Body of pancreas (tissue), 4 donors: ENCODE measurements at places on chromosomes 3 and 15.

- no peaks in the 10 kb centered on the region for H3K27me3 ChIP-seq
- no peak overlapping the region for H3K27ac ChIP-seq
- no peaks in the 10 kb centered on the region for H3K4me1 ChIP-seq
- no peak overlapping the region for H3K4me3 ChIP-seq
These were observed 131.9 kb downstream of the ANO10 start for GRCh38 chr3:43489930-43490329.

- no peaks in the 10 kb centered on the region for H3K27me3 ChIP-seq
- H3K27ac ChIP-seq: no peak overlapping the region
- H3K4me3 ChIP-seq: no peak overlapping the region
- no peak for DNase-seq
- H3K36me3 ChIP-seq: no peaks in the 10 kb centered on the region
- H3K4me1 ChIP-seq: no peaks in the 10 kb centered on the region
These were observed 144.1 kb downstream of the FEZF2 start for GRCh38 chr3:62229211-62229610.

DNA sequence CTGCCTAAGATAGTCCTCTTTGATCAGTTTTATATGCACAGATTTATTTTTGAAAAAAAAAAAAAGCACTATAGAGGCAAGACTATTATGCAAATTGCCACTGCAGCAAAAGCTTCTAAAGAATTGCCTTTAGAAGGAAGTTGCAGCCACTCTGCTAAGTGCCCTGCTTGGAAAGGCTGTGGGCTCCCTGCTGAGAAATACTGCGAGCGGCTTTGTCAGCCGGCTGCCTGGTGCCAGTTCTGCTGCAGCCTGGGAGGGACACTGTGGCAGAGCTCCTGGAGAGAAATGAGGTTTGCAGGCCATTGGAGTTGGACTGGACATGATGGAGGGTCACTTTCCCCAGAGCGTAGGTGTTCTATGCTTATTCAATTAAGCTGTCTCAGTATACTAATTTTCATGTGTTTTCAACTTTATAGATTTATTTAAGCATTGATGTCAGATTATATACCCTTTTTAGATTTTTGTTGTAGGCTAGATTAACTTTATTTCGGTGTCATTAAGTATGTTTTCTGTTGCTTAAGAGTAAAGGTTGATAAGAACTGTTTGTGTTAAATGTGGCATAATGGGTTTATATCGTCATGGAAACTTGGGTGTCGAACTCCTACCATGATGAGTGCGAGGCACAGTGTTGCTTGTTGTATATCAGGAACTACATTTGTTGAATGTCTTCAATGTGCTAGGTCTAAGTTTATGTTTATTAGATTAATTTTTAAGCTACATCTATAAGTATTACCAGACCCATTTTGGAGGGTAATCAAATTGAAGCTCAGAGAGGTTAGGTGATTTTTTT, 6.6 kb downstream of the MAP2K5 start:
- H3K4me3 ChIP-seq: no peak overlapping the region
- H3K4me1 ChIP-seq: peaks cover 15% of the 10 kb centered on the region
- H3K27ac ChIP-seq: no peak overlapping the region
- no peak for DNase-seq
- no peaks in the 10 kb centered on the region for H3K36me3 ChIP-seq
- H3K27me3 ChIP-seq: no peaks in the 10 kb centered on the region

DNA sequence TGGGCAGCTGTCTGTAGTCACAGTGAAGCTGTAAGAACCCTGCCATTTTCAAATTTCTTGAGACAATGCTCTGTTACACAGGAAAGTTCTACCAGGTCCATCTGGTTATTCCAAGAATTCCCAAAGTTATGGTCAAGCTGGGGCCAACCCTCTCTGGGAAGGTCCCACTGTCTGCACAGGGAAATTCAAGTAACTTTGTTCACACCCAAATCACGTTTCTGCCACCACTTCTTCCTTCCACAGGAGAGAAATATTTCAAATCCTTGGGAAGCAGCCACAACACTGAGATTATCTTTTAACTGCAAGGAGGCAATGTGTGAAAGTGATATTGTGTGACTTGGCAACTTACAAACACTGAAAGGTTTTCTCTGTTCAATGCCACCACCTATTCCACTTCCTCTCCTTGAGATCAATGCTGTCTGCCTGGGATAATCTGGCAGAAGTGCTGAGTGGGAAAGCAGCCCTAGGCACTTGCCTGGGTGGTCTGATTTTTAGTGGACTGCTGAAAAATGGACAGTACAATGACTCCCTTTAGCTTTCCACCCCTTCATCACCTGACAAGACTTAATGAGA, 5.6 kb downstream of the SCAMP2 start:
- no peaks in the 10 kb centered on the region for H3K36me3 ChIP-seq
- H3K27ac ChIP-seq: peak overlapping the region; percentile 42
- no peaks in the 10 kb centered on the region for H3K27me3 ChIP-seq
- no peak for DNase-seq
- H3K4me1 ChIP-seq: peaks cover 76% of the 10 kb centered on the region
- no peak overlapping the region for H3K4me3 ChIP-seq

DNA sequence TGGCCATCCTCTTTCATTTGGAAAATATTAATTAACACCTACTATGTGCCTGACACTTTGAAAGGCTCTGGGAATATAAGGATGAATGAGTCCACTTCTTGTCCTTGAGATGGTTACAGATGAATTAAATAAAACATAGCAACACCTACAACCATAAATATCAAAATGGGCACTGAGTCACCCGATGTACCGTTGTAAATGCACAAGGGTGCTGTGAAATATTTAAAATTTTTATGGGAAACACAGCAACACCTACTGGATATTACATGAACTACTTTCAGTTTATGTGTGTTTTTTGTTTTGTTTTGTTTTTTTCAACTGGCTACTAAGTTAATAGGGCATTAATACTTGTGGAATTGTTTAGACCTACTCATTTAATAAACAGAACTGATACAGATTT, 239.0 kb upstream of the NAALADL2 start:
- H3K36me3 ChIP-seq: no peaks in the 10 kb centered on the region
- no peaks in the 10 kb centered on the region for H3K4me1 ChIP-seq
- DNase-seq: no peak
- H3K27me3 ChIP-seq: no peaks in the 10 kb centered on the region

DNA sequence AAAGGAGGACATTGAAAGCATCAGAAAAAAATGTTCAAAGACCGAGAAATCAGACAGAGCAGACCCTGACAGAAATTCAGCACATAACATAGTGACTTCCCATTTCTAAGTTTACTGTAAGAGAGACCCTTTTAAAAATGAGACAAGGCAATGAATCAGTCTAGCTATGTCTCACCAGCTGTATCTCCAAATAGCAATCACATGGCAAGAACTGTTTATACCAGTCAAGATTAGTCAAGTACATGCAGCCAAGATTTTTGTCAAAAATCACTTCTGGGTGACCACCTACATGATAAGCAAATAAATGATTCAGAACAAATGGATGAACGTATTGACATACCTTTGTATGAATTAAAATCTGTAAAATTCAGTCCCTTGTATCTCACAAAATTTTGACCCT, 138.0 kb downstream of the DTWD1 start:
- no peak overlapping the region for H3K4me3 ChIP-seq
- no peak overlapping the region for H3K27ac ChIP-seq
- no peaks in the 10 kb centered on the region for H3K27me3 ChIP-seq
- no peaks in the 10 kb centered on the region for H3K36me3 ChIP-seq
- H3K4me1 ChIP-seq: no peaks in the 10 kb centered on the region

- H3K27ac ChIP-seq: no peak overlapping the region
- no peak overlapping the region for H3K4me3 ChIP-seq
- H3K4me1 ChIP-seq: no peaks in the 10 kb centered on the region
- DNase-seq: no peak
- H3K36me3 ChIP-seq: no peaks in the 10 kb centered on the region
These were observed 312.0 kb upstream of the CCDC54 start for GRCh38 chr3:107065094-107065861.

DNA sequence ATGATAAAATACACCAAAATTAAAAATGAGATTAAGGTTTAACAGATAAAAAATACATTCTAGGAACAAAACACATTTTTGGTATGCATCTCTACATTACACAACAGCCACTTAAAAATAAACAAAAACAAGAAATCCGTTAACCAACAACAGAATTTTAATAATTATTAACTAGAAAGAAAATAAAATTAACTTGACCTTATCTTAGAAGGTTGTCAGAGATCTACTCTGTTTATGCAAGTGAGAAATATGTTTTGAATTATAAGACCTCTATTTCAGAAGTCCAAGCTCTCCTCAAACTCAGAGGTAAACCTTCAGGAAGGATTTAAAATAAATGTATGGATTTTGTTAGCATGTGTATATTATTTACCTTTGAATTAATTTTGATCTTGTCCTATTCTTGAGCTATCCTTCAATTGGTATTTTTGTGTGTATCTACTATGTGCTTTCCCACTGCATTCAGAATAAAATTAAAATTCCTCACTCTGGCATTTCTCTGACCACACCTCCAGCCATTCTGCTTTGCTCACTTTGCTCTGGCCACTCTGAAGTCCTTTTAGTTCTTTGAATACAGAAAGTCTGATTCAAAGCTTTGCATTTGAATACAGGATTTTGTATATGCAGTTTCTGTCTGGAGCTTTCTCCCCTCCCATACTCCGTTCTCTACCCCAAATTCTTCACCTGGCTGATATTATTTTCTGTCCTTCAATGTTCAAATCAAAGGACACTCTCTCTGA, 352.0 kb downstream of the ZBTB20 start:
- no peaks in the 10 kb centered on the region for H3K27me3 ChIP-seq
- no peak overlapping the region for H3K4me3 ChIP-seq
- no peak overlapping the region for H3K27ac ChIP-seq
- H3K36me3 ChIP-seq: no peaks in the 10 kb centered on the region
- H3K4me1 ChIP-seq: peaks cover 17% of the 10 kb centered on the region
- no peak for DNase-seq
